ENCODE measurements at places on chromosomes 3 and 15.

DNA sequence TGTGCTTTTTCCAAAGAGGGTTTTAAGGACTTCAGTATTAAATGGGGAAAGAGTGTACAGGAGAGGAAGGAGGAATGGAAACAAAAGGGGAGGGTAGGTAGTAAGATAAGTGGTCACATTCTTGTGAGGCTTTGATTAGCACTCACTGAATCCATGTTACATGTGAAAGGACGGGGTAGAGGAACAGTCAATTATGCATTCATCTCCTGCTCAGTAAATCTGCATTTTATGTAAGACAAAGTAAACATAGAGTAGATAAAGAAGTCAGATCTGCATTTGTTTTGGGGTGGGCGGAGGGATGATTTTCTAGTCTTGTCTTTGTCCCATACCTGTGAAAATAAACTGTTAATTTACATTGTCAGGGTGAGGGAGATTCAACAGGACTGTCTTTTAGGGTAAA, 50.8 kb downstream of the SACM1L start:
- DNase-seq: no peak

- DNase-seq: no peak
Measured at GRCh38 chr15:61112231-61112630, 116.9 kb downstream of the RORA start.

DNA sequence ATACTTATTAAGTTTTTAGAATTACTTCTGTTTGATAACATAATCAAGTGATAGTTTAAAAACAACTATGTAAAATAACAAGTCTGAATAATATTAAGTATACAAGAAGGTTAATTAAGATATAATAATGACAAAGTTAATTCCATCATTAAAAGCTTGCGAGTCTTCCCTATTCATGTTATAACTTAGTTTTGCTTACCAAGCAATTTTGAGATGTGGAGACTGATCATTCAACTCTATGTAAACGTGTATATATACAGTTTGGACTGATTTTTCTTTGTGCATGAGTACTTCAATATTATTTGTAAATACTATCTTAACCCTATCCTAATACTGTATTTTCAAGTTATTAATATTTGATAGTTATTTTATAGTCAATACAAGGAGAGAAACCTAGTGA, 870.9 kb downstream of the GBE1 start:
- no peak for DNase-seq

GRCh38 chr3:189202583-189202982, 30.8 kb downstream of the TPRG1 start:
- no peak for DNase-seq

GRCh38 chr3:81440661-81441060, 320.8 kb downstream of the GBE1 start:
- DNase-seq: no peak

GRCh38 chr3:42490243-42490642, 12.2 kb upstream of the VIPR1 start:
- no peak for DNase-seq

DNA sequence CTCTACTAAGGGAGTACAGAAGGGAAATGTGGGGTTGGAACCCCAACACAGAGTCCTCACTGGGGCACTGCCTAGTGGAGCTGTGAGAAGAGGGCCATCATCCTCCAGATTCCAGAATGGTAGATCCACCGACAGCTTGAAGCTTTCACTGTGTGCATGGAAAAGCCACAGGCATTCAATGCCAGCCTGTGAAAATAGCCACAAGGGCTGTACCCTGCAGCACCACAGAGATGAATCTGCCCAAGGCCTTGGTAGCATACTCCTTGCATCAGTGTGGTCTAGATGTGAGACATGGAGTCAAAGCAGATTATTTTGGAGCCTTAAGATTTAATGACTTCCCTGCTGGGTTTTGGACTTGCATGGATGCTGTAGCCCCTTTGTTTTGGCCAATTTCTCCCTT, 39.3 kb upstream of the KCNMB2 start:
- no peak for DNase-seq

- no peak for DNase-seq
Measured at GRCh38 chr3:160133757-160134156, 91.5 kb upstream of the C3orf80 start.

GRCh38 chr3:195151402-195151801, 119.6 kb downstream of the XXYLT1 start:
- DNase-seq: no peak

DNA sequence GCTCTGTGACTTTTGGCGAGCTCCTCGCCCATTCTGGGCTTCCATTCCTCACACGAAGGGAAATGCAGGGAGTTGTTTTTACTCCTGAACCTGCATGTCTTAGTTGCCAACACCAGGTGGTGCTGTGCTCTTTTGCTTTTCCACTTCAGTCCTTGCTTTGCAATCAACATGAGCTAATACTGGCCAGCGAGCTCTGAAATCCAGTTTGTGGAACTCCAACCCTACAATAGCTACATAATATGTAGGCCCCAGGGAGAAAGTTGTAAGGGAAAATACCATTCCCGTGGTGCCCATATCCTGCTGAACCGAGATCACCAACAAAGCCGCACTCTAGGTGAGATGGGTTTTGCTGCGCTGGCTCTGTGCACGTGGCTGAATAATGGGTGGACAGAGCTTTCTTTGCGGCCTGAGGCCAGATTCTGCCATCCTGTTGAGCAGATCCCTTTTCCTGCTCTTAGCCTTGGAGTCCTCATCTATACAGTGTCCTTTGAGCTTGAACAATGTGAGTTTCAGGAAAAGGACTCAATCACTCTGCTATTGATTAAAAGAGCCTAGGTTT, 25.0 kb downstream of the LSM3 start:
- DNase-seq: no peak

GRCh38 chr3:83169473-83169872, 1408.0 kb upstream of the GBE1 start:
- DNase-seq: no peak

GRCh38 chr3:42873221-42873982, 2.3 kb downstream of the CYP8B1 start:
- no peak for DNase-seq

DNA sequence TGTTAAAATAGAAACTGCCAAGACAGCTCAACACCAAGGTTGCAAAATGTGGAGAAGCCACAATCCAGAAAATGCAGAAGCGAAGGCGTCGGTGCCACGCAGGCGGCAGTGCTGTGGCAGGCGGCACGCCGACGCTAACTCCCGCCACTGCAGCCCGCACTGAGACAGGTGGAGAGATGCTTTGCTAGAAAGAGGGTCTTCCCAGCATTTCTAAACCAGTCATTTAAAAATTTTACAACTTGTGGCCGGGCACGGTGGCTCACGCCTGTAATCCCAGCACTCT, 23.2 kb downstream of the CYFIP1 start:
- DNase-seq: no peak

GRCh38 chr3:183094711-183095110, 4.6 kb downstream of the MCCC1 start:
- DNase-seq: no peak

DNA sequence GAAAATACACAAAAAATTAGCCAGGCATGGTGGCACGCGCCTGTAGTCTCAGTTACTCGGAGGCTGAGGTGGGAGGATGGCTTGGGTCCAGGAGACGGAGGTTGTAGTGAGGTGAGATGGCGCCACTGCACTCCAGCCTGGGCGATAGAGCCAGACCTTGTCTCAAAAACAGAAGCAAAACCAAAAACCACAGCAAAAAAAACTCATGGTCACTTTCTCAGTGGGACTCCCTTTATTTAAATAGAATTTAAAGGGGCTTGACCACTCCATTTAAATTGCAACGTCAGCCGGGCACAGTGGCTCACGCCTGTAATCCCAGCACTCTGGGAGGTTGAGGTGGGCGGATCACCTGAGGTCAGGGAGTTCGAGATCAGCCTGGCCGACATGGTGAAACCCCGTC, 32.8 kb downstream of the ARHGAP31 start:
- no peak for DNase-seq

GRCh38 chr15:80721476-80721875, 26.4 kb downstream of the ABHD17C start:
- DNase-seq: no peak

DNA sequence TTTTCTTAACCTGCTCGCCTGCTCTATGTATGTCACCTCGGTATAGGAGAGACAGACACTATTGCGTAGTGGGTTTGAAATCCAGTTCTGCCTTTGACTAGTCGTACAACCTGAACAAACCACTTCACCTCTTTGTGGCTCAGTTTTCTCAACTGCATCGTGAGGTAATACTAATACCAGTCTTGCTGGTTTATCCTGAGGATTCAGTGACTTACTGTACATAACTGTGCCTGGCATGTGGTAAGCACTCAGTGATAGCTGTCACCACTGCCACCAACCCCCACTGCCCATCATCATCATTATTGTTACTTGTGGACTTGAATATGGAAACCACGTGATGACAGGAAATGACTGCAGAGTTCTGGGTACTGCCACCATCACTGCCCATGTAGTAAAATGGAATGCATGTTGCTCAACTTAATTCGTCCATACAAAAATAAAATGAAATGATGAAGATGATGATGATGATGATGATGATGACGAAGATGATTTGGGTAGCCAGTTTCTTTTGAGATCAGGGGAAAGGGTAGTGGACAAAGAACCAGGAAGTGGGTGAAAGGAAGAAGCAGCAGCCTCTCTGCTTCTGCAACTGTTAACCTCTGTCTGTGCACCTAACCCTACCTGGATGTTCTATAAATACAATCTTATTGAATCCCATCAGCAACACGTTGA, 228.1 kb downstream of the FEZF2 start:
- no peak for DNase-seq

GRCh38 chr3:144394032-144394431, 422.4 kb downstream of the DIPK2A start:
- DNase-seq: no peak

DNA sequence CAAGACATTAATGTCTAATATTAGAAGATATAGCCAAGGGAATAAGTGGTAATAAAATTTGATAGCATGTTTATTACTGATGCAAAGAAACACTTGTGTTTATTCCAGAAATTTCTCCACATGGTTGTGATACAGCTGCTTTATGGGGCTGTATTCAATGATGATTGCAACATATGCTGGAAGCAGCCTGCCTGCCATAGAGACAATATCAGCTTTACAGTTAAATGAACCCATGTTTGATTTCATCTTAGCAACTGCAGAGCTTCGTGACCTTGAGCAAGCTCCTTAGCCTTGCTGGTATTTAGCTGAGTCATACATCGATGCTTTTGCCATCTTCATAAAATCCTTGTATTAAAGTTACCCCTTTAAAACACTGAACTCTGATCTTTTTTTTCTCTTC, 168.1 kb upstream of the STAC start:
- no peak for DNase-seq

DNA sequence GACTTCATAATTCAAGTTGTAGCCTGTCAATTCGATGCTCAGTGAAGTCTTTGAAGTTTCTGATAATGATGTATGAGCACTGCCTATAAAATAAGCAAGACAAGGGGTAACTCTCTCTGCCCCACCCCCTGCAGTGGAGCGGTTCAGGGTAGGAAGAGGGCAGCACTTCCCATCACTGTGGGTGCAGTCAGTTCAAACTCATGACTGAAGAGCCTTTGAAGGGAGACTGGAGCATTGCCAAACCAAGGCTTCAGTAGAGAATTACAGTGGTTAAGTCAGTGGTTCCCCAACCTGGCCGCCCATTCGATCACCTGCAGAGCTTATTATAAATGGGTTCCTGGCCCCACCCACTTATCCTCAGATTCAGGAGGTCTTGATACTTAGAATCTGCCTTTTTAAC, 190.6 kb downstream of the SHQ1 start:
- DNase-seq: no peak

DNA sequence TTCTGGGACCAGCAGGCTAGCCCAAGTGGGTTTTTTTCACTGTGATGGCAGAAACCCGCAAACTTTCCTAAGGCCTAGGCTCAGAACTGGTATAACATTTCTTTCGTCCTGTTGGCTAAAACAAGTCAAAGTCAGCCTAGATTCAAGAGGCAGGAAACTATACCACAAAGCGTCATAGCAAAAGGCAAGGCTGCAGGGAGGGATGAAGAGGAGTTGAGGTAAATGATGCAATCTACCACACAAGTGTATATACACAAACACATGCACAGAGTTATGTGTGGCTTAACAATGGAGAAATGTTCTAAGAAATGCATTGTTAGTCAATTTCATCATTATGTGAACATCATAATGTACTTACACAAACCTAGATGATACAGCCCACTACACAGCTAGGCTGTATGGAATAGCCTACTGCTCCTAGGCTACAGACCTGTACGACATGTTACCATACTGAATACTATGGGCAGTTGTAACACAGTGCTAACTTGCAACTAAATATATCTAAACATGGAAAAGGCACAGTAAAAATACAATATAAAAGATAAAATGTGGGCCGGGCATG, 225.6 kb downstream of the TBL1XR1 start:
- DNase-seq: no peak

DNA sequence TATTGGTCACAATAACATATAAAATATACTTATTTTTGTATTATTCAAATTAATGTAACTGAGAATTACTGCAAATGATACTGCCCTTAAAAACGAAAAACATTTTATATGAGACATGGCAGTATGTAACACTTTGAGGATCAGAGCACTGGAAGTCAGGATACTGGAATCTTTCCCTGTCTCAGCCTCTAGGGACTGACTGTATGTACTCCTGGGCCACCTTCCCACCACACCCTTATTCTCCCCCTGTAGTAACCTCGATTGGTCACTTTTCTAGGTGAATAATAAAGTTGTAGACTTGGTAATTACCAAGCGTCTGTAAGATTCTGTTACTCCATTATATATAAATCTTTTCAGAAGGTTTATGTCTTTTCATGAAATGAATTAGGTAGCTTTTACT, 43.0 kb downstream of the LRRC49 start:
- DNase-seq: no peak

DNA sequence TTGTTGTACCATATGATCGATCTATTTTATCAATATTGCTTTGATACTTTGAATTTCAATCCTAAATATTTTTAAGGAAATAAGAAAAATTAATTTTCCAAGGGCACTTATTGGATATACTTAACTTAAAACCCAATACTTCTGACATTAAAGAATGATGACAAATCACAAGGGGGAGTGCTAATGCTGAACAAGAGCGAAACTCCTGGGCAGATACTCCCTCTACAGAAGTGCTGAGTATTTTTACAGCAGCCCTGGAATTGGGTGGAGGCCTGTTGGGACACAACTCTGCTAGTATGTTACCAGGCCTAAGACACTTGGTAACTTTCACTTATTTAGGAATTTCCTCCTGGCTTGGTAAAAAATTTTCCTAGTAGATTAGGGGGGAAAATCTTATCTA, 46.2 kb downstream of the DENND6A start:
- no peak for DNase-seq

- no peak for DNase-seq
Measured at GRCh38 chr3:48429960-48430707, at the start of gene PLXNB1. TSS of gene PLXNB1 (minus strand) at chr3:48430086. CDS start at chr3:48424611, 5,475 bp downstream.

- DNase-seq: no peak
Measured at GRCh38 chr3:193655831-193656433, 62.9 kb downstream of the OPA1 start.

- no peak for DNase-seq
Measured at GRCh38 chr3:48338635-48339034, 5.2 kb upstream of the SPINK8 start.

- DNase-seq: no peak
Measured at GRCh38 chr3:123725652-123726400, 141.0 kb upstream of the HACD2 start.
